ENCODE measurements at places on chromosomes 1 and 21. TPM values are rescaled to one million over a fixed set of nuclear protein-coding genes. Genes with fewer than 3 reads are reported as not detected.

The MORN1 gene
- 34.0 TPM for total RNA-seq

The TEX38 gene
- 0.38 TPM for total RNA-seq

The LGR6 gene
- total RNA-seq = 0.47 TPM

The C1QC gene
- not detected for total RNA-seq

The ASAP3 gene
- 67.8 TPM for total RNA-seq

The TSPAN1 gene
- total RNA-seq = 4.5 TPM

The HSPB7 gene
- not detected for total RNA-seq

GRCh38 chr1:27705545-27705944 is 20.2 kb upstream of the FAM76A start:
- no peaks in the 10 kb centered on the region for H3K4me1 ChIP-seq
- no peak for DNase-seq

DNA sequence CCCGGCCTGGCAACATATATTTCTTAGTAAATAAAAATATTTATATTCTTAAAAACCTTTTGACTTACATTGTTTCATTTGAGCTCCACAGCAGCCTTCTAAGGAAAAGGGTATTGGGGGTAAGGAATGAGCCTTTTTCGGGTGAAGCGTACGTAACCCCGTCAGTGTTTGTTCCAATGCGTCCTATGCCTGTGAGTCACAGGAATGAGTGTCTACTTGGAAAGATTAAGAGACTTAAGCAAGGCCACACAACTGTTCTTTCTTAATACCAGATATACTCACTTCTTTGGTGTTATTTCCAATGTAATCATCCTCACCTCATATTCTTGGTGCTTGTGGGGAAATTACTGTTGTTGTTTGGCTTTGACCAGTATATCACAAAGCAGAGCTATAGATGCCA is 22.7 kb downstream of the WDTC1 start:
- H3K27me3 ChIP-seq = no peaks in the 10 kb centered on the region
- H3K36me3 ChIP-seq = peaks cover 5% of the 10 kb centered on the region
- H3K4me1 ChIP-seq = peaks cover 3% of the 10 kb centered on the region
- no peak for DNase-seq
- no peak overlapping the region for H3K4me3 ChIP-seq
- H3K27ac ChIP-seq = no peak overlapping the region

GRCh38 chr1:24868016-24868875 is 61.8 kb downstream of the RUNX3 start:
- H3K27ac ChIP-seq = no peak overlapping the region
- peaks cover 12% of the 10 kb centered on the region for H3K4me1 ChIP-seq
- H3K4me3 ChIP-seq = no peak overlapping the region
- H3K27me3 ChIP-seq = peaks cover 11% of the 10 kb centered on the region
- H3K36me3 ChIP-seq = no peaks in the 10 kb centered on the region

DNA sequence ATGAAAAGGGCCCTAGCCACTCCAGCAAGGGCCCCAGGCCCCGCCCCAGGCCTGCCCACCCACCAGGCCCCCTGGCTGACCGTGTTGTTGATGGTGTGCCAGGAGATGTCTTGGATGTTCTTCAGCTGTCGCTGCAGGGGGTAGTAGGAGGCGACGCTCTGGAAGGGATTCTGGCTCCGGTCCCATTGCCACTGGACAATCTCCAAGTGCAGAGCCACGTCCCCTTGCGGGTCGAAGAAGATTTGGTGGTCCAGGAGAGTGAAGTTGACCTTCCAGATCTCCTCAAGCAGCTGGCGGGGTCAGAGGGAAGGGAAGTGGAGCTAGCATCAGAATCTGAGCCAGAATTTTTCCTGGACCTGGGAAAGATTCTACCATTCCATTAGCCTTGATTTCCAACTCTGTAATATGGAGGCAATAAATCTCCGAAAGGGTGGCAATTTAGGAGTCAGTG is 10.2 kb downstream of the TAS1R2 start:
- no peak overlapping the region for H3K4me3 ChIP-seq
- peaks cover 49% of the 10 kb centered on the region for H3K27me3 ChIP-seq
- H3K27ac ChIP-seq = no peak overlapping the region

DNA sequence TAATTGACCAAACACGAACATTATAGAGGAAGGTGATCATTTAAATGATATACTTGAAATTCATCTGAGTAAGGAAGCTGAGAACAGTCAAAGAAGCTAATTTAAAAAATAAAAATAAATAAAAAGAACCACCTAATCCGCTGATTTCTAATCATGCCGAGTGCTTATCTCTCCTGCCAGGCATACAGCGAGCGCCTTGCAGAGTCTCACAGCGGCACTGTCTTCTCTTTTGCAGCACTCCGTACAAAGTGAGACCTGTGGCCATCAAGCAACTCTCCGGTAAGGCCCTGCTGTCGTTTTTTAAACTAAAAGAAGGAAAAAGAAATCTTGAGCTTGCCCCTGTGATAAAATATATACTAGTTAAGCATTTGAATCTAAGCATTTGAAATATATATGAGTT is 45.3 kb downstream of the PDE9A start:
- DNase-seq = no peak
- H3K4me1 ChIP-seq = no peaks in the 10 kb centered on the region
- no peaks in the 10 kb centered on the region for H3K27me3 ChIP-seq

GRCh38 chr1:164707868-164708331 is 148.9 kb downstream of the PBX1 start:
- H3K27me3 ChIP-seq = no peaks in the 10 kb centered on the region
- peaks cover 43% of the 10 kb centered on the region for H3K4me1 ChIP-seq
- H3K27ac ChIP-seq = peak overlapping the region; percentile 44
- no peak overlapping the region for H3K4me3 ChIP-seq
- no peak for DNase-seq
- H3K36me3 ChIP-seq = peaks cover 7% of the 10 kb centered on the region

DNA sequence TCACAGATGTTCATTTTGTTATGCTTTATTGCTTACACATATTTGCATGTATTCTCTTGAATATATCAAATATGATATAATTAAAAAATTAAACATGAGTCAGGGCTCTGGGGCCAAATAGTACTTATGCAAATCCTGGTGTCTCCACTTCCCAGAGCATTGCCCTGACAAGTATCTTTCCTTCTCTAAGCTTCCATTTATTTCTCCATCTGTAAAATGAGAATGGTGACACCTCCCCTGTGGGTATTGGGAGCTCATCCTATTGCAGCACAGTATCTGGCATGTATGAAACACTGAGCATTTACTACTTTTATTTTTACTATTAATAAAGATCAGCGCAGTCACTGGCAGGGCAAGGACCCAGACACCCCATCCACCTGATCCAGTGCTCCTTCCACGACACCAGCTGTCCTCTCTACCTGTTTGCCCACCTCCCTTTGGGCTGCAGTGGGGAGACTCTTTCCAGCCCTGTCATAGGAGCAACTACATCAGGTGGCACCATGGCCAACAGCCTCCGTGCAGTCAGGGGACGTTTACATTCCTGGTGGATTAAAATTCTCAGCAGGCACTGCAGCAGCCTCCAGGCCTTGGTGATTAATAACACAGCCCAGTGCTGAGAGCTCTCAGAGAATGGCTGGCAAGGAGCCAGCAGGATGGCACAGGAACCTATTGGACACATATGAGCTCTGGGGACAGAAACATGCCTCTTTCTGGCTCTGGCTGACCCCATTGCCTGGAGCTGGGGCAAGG is 113.0 kb downstream of the DMRTB1 start:
- DNase-seq = no peak
- H3K27ac ChIP-seq = no peak overlapping the region
- H3K4me1 ChIP-seq = no peaks in the 10 kb centered on the region
- no peaks in the 10 kb centered on the region for H3K36me3 ChIP-seq

- DNase-seq = no peak
- no peaks in the 10 kb centered on the region for H3K27me3 ChIP-seq
- peak overlapping the region; percentile 85 for H3K27ac ChIP-seq
- H3K4me3 ChIP-seq = peak overlapping the region; percentile 5
- peaks cover 79% of the 10 kb centered on the region for H3K4me1 ChIP-seq
Observed at GRCh38 chr1:159913451-159914192, 11.7 kb downstream of the TAGLN2 start.

- peak; percentile 75 for DNase-seq
- peaks cover 13% of the 10 kb centered on the region for H3K27me3 ChIP-seq
- peak overlapping the region; percentile 92 for H3K27ac ChIP-seq
- no peaks in the 10 kb centered on the region for H3K36me3 ChIP-seq
- H3K4me3 ChIP-seq = peak overlapping the region; percentile 83
Observed at GRCh38 chr1:226109829-226110248, 47.3 kb downstream of the H3-3A start.

GRCh38 chr1:32426489-32427255 is 32.4 kb upstream of the BSDC1 start:
- H3K27me3 ChIP-seq = peaks cover 17% of the 10 kb centered on the region
- H3K4me1 ChIP-seq = no peaks in the 10 kb centered on the region
- no peak overlapping the region for H3K27ac ChIP-seq
- no peak for DNase-seq
- no peaks in the 10 kb centered on the region for H3K36me3 ChIP-seq

GRCh38 chr1:56676571-56677035 is 31.5 kb downstream of the PRKAA2 start:
- no peak overlapping the region for H3K4me3 ChIP-seq
- no peak for DNase-seq
- no peaks in the 10 kb centered on the region for H3K4me1 ChIP-seq
